ENCODE measurements at places on chromosomes 7 and 10.

DNA sequence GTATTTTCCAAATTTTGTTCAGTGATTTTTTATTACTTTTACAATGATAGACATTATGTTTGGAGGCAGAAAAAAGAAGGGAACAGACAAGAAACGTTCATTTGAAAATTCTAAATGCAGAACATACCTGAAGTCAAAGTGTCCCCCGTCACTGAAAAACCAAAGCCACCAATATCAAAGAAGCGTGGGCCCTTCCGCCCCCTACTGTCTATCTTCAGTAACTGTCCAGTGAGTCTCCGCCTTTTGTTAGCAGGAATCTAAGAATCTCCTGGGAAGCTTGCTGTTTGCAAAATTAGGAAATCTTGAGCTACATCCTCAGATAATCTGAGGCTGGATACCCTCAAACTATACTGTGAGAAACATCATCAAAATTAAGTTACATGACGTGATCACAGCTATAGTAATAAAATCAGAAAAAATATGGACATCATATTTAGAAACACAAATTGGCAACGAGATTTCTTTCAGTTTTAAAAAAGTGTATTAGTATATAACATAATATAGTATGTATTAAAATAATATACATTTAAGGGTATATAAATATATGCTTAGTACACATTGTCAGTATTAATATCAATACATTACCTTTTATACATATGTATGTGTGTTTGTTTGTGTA, 169.3 kb upstream of the AKR1E2 start:
- DNase-seq: no peak

GRCh38 chr10:4022473-4022872, 237.5 kb upstream of the KLF6 start:
- DNase-seq: no peak

DNA sequence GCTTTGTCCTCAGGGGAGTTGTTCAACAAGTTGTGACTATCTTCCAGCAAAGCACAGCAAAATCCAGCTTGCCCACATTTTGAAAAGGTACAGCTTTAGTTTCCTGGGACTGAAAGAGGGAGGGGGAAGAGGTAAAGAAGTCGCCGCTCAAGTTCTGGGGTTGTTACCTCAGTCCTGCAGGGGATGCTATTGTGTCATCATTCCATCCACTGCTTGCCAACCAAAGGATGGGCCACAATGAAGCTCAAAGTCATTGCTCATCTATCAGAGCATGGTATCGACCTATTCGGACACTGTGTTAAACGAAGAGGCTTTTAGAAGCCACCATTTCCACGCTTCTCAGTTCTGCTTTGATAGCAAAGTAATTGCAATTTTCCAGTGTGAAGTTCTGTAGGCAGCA, 34.3 kb downstream of the NPY start:
- no peak for DNase-seq

GRCh38 chr10:60808036-60808435, 29.8 kb downstream of the CDK1 start:
- no peak for DNase-seq

- DNase-seq: no peak
Observed at GRCh38 chr7:4769761-4770160, 5.7 kb upstream of the AP5Z1 start.

- no peak for DNase-seq
Observed at GRCh38 chr10:2556883-2557282, 510.5 kb upstream of the PFKP start.

DNA sequence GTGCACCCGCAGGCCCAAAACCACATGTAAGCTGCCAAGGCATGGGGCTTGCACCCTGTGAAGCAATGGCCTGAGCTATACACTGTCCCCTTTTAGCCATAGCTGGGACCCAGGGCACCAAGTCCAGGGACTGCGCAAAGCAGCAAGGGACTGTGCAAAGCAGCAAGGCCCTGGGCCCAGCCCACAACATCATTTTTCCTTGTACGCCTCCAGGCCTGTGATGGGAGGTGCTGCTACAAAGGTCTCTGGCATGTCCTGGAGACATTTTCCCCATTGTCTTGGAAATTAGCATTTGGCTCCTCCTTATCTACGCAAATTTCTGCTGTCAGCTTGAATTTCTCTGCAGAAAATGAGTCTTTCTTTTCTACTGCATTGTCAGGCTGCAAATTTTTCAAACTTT, 24.8 kb downstream of the ARHGAP19 start:
- no peak for DNase-seq

GRCh38 chr7:48637382-48637781, 287.0 kb upstream of the CDC14C start:
- DNase-seq: no peak

DNA sequence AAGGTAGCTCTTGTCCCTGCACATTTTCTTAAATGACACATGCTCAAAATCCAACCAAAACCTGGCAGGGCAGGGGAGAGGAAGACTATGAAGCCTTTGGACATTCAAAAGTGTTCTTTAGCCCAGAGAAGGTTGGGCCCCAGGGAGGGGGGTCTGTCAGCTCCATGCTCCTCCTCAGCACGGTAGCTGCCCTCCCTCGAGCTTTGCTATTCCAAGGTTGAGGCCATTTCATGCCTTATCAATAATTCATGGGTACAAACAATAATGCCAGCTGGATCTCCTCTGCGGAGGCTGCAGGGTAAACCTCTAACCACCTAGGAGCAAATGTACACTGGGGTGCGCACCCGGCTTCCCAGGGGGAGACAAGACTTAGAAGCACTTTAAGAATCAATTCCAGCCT, 61.5 kb downstream of the SLIT1 start:
- DNase-seq: no peak

GRCh38 chr10:50788951-50789945, 49.5 kb downstream of the ASAH2B start:
- no peak for DNase-seq

DNA sequence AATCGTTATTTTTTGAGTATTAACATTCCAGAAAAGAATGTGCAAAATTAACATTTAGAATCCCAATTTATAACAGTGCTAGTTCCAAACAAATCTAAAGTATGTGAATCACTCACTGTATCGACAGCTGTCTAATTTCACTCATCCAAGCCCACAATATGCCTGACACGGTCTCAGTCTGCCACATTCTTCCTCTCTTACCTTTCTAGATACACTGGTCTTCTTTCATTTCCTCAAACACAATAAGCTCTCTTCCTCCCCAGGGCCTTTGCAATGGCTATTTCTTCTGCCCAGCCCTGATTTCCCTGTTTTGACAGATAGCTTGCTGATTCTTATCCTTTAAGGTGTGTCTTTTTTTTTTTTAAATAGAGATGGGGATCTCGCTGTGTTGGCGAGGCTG, 48.8 kb downstream of the UBE2H start:
- no peak for DNase-seq

- no peak for DNase-seq
Observed at GRCh38 chr7:123719197-123719721, 29.5 kb downstream of the WASL start.

- DNase-seq: no peak
Observed at GRCh38 chr10:124616040-124616835, 127.9 kb downstream of the FAM53B start.

GRCh38 chr7:108201766-108202165, 71.6 kb upstream of the LAMB4 start:
- DNase-seq: peak; percentile 33

GRCh38 chr7:135936497-135937217, 40.5 kb downstream of the MTPN start:
- DNase-seq: peak; percentile 15

GRCh38 chr10:60525716-60526585, 136.3 kb upstream of the ANK3 start:
- DNase-seq: no peak

GRCh38 chr10:14727465-14727864, 47.2 kb downstream of the FAM107B start:
- DNase-seq: no peak

GRCh38 chr7:116162992-116163391, 47.3 kb upstream of the TES start:
- DNase-seq: no peak

DNA sequence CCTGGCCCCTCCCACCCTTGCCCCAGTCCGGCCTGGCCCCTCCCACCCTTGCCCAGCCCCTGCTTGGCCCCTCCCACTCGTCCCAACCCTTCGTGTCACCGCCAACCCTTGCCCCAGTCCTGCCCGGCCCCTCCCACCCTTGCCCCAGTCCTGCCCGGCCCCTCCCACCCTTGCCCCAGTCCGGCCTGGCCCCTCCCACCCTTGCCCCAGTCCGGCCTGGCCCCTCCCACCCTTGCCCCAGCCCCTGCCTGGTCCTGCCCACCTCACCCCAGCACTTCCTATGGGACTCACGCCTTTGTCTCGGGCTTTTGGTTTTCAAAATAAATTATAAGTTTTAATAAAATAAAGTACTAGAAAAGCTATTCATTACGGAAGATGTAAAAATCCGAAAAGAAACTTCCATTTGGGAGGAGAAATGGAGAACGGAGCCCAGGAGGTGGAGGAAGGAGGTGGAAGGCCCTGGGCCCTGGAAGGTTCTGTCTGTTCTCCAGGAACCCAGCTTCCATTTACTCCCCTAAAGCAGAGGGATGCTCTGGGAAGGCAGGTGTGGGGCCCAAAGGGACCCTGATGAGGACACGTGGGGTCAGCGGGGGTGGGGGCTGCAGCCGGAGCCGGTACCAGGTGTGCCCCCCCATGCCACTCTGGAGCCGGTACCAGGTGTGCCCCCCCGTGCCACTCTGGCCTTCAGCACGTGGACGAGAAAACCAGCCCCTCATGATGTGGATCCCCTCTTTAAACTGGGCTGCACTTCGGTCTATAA, 52.2 kb downstream of the PWWP2B start:
- DNase-seq: no peak

DNA sequence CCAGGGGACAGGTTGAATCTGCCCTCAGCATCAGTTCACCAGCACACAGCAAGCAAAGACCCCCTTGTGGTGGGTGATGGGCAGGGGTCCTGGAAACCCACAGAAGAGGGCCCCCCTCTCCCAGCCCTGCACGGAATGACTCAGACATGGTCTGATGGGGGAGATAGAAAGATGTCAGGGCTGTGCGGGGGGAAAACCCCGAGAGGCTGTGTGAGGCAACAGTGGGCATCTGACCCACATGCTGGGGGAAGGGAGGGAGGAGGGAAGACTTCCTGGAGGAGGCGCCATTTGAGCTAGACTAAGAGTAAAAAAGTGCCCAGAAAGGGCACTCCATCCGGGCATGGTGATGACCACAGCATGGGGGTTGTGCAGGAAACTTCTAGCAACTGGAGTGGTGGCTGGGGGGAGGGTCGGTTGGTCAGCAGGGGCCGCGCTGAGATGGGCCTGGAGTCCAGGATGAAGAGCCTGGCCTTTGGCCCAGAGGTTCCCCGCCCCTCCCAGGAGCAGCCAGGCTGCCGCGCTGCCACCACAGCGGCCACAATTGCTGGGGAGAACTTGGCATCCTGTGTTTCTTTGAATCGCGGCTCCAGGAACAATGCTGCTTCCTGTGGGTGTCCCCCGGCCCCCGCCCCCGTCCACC, 2.5 kb downstream of the LFNG start:
- no peak for DNase-seq

DNA sequence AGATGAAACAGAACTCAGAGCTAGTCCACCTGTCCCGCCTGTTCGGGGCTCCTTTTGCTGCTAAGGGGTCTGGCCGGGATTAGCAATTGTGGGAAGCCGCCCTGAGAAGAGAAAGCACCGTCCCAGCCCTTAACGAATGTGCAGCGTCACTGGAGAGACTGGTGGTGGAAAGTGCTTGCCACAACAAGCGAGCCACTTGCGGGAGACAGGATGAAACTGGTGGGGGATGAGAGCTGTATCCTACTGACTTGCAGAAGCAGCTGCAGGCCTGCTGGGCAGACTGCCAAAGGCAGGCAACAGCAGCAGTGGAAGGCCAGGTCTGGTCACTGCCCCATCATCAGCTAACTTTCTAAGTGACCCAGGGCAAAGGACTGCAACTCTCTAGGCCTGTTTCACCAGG, 95.4 kb downstream of the FAM53B start:
- DNase-seq: peak; percentile 7

GRCh38 chr10:98414578-98414931, 427 bp downstream of the PYROXD2 start:
- DNase-seq: no peak

DNA sequence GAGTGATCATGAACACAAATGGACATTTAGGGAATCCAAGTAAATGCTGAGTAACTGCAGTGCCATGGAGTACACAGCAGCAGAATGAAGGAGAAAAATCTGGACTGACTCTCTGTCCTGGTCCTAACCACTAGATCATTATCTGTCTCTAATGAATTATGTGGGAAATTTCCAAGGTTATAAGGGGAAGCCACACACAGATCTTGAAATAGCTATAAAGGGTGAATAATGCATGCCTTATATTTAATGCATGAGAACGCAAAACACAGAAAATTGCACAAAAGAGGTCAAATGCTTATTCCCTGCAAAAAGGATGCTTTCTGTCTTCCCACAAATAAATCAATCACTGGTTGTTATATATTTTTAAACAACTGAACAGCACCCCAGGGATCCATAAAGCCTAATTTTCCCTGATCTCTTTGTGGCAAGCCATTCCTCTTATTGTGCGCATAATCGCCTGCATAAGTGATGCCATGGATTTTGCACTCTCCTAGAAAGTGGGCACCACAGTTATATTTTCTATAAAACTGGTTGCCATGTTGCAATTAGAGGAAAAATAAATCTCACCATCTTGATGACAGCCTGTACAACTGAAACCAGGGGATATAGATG, 201.8 kb downstream of the XPNPEP1 start:
- DNase-seq: no peak

DNA sequence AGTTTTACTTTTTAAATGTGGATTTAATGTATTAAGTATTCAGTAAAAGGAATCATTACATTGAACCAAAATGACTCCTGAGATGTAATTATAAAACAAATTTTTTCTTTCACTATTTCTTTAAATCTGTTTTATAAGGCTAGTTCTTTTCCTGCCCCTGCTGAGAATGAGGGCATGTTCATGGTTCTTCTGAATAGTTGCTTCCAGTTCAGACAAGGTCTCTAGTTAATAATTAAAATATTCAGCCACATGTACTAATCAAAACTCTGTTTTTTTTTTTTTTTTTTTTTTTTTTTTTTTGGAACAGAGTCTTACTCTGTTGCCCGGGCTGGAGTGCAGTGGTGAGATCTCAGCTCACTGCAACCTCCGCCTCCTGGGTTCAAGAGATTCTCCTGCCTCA, 321.2 kb downstream of the DNAJB9 start:
- no peak for DNase-seq
